ENCODE measurements at places on chromosomes 12 and 14. TPM values are rescaled to one million over a fixed set of nuclear protein-coding genes. Genes with fewer than 3 reads are reported as not detected.

The DBX2 gene
- total RNA-seq = not detected

The SRGAP1 gene
- 10.0 TPM for total RNA-seq

The KRT6B gene
- total RNA-seq = not detected

The KCNK13 gene
- 0.44 TPM for total RNA-seq

The MANSC4 gene
- 0.85 TPM for total RNA-seq

The MYF6 gene
- total RNA-seq = not detected

The MON2 gene
- 87.2 TPM for total RNA-seq

The KRT72 gene
- total RNA-seq = not detected

The KITLG gene
- total RNA-seq = 14.8 TPM

The KLRG1 gene
- 5.1 TPM for total RNA-seq

The ERBB3 gene
- total RNA-seq = 0.34 TPM

The KRT82 gene
- not detected for total RNA-seq

The MYH6 gene
- total RNA-seq = not detected

The RBP5 gene
- total RNA-seq = 2.2 TPM

The RHOJ gene
- 5.3 TPM for total RNA-seq

The CCDC197 gene
- not detected for total RNA-seq

The FAM181A gene
- total RNA-seq = not detected

The CLEC4D gene
- 1.3 TPM for total RNA-seq

The FIGNL2 gene
- 0.51 TPM for total RNA-seq

The TAS2R14 gene
- 4.1 TPM for total RNA-seq

The POTEG gene
- not detected for total RNA-seq

The PDZRN4 gene
- 1.7 TPM for total RNA-seq

The METTL25 gene
- 13.1 TPM for total RNA-seq

The INSM2 gene
- total RNA-seq = not detected

The ANKRD33 gene
- total RNA-seq = not detected

The PPFIBP1 gene
- 115 TPM for total RNA-seq

The KRT2 gene
- not detected for total RNA-seq

The RPGRIP1 gene
- total RNA-seq = 0.16 TPM

The LBHD2 gene
- 1.4 TPM for total RNA-seq

The KIF5A gene
- total RNA-seq = not detected

The LMNTD1 gene
- not detected for total RNA-seq

The OTX2 gene
- not detected for total RNA-seq

The MYO1H gene
- total RNA-seq = 0.57 TPM

The VDR gene
- 6.0 TPM for total RNA-seq

Measured in subcutaneous adipose tissue (tissue), 4 donors.